ENCODE measurements at places on chromosomes 16 and 17.

DNA sequence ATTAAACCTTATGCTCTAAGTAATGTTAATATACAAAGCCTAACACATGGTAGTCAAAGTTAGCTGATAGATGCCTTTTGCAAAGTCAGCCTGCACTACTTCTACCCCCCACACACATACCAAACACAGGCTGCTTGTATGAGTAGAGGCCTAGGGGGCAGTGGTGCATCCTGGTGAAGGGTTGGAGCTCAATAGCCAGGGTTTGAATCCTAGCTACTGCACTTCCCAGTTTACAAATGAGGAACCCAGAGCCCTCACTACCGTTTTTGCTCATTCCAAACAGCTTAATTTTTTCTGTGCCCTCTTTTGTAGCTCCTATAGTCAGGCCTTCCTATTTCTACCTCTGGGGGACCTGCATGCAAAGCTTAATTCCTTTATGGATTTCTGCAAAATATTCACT is 18.9 kb upstream of the HYDIN start:
- DNase-seq = no peak

GRCh38 chr16:56974549-56975300 is 13.0 kb downstream of the CETP start:
- DNase-seq = no peak

DNA sequence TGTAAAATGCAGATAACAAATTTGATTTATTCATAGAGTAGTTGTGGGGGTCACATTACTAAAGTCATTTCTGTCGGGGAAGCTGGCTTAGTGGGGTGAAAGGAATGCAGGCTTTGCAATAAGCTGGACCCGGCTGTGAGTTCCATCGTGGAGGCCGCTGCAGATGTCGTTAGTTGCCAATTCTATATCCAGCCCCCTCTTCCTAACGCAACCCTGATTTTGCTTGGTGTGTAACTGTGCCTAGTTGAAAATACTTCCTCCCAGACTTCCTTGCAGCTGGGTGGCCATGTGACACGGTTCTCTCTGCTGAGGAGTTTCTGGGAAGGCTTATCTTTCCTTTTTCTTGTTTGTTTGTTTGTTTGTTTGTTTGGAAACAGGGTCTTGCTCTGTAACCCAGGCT is 4.5 kb downstream of the MFSD6L start:
- DNase-seq = no peak

DNA sequence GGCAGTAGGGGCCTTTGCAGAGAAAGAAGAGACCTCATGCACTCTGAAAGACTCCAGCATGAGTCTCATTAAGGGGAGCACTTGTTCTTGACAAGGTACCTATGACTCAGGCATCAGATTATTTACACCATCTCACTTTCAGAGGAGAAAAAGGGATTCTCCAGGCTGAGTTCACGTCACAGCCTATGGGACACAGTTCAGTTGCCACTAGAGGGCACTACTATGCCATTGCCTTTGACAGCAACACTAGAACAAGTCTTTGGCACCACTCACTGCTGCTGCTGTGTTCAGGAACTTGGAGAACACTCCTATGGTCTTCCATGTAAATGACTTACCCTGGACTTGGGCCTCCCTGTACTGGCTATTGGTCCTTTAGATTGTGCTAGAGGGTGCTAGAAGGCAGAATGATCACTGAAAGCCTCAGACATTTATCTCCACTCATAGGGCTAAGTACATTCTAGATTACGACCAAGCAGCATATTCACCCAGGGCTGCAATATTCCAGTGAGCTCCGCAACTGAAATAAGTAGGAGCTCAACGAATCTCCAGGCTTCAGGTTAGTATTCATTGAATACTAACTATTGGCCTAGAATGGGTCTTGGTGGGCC is 225.1 kb upstream of the CA10 start:
- peak; percentile 74 for DNase-seq

DNA sequence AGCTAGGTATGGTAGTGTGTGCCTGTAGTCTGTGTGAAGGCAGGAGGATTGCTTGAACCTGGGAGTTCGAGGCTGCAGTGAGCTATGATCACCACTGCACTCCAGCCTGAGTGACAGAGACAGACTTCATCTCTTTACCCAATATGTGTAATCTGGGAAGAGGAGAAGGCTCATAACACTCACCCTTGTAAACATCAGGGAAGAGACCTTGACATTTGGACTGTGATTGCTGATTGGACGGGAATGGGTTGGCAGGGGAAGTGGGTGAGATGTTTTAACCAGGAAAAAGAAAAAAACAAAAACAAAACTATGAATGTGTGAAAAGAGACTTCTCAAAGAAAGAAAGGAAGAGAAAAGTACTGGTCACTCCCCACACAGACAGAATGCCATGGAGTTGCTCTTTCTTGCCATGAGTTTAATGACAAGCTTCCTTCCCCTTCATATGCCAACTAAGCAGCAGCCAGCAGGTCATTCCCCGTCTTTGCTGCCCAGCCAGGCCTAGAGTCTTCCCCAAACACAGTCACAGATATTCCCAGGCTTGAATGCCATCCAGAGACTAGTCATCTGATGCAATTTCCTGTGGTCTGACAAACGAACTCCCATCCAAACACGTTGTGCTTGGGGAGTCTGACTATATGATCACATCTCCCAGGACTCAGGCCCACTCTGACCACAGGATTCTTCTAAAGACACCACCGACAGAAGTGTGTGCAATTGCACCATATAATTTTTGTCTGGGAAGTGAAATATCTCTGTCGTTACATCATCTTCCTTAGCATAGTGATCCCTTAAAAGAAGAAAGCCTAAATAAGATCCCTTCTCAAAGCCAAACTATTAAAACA is 3.6 kb upstream of the XAF1 start:
- DNase-seq = no peak
